ENCODE measurements at places on chromosomes 2 and 18.
A peak's percentile ranks its signal among the peaks of the same experiment; 100 is the strongest.

- no peak for DNase-seq
Measured at GRCh38 chr2:222978850-222979249, 73.1 kb upstream of the KCNE4 start.

- DNase-seq = no peak
Measured at GRCh38 chr2:225779829-225780228, 380.3 kb downstream of the NYAP2 start.

DNA sequence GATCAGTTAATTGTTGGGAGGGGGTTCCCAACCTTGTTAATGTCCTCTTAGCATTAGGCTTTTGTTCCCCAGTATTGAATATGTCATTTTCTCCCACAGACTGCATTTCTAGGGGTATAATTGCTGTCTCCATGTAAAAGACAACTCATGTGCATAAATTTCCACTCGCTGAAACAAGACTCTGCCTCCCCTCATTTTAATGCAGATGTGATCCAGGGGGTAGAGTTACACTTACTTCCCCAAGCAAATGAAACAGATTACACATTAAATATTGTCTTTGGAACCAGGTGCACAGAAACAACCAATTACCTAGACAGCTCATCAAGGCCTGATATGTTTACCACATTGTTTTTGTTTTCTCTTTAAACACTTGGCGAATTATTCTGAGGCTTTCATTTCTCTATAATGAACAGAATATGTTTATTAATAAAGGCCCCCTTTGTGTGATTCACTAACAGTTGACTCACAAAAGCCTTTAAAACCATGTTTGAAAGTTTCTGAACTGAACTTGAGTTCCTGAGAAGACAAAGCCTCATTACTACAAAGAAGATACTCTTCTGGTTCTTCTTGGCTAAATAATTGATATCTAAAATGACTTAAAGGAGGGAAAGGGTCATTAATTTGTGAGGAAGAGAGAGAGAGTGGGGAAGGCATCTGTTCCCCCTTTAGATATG is 15.0 kb upstream of the ACVR1 start:
- DNase-seq = no peak

GRCh38 chr2:229343661-229344060 is 72.6 kb upstream of the PID1 start:
- DNase-seq = no peak

- no peak for DNase-seq
Measured at GRCh38 chr2:239015218-239015900, 167.5 kb downstream of the TWIST2 start.

GRCh38 chr2:165162466-165162865 is 41.4 kb downstream of the SCN3A start:
- no peak for DNase-seq

DNA sequence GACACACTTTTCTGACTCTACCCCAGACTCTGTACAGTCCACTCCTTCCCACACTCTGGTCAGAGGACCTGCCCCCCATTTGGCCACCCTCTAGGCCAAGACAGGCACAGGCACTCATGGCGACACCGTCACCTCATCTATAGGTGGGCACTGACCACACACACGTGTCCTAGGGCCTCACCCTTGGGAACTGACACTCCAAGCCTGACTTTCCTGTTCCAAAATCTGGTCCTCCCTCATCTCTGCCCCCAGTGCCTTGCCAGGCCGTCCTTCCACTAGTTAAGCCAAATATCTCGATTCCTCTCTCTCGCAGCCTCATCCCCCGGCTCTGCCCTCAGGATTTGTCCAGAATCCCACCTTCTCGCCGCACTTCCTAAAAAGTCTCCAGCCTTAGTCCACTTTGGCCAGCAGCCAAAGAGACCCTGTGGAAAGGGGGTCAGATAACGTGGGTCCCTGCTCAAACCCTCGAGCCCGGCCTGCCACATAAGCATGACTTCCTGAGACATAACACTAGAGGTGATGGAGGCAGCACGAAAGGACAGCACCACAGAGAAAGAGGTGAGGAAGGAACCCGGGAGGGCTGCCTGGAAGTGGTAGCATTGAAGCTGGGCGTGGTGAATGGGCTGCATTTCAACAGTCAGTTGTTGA is 105.8 kb upstream of the OTOS start:
- no peak for DNase-seq

DNA sequence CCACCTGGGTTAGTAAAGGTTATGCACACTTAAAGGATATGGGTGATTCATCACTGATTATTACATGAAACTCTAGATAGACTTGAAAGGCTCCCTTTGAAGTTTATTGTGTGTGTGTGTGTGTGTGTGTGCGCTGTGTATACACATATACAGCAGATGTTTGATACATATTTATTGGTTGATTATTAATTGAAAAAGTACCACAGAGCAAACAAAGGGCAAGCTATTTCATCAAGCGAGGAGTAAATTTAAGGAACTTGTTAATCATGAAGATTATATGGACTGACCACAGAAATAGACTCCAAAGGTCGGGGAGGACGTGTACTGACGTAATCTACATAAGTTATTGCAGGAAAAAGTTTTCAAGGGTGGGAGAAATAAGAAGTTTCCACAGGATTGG is 617.4 kb upstream of the POU3F3 start:
- no peak for DNase-seq

DNA sequence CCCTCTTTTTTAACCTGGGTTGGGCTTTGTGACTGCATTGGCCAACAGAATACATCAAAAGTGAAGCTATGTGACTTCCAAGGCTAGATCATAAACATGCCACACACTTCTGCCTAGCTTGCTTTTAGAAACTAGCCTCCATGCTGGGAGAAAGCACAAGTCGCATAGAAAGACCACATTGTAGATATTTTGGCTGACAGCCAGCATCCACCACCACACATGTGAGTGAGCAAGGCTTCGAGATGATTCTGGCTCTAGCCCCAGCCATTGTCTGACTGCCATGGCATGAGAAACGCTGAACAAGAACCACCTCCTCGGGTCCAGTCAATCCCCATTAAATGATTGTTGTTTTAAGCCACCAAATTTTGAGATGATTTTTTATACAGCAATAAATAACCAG is 66.8 kb upstream of the STPG4 start:
- DNase-seq = no peak

DNA sequence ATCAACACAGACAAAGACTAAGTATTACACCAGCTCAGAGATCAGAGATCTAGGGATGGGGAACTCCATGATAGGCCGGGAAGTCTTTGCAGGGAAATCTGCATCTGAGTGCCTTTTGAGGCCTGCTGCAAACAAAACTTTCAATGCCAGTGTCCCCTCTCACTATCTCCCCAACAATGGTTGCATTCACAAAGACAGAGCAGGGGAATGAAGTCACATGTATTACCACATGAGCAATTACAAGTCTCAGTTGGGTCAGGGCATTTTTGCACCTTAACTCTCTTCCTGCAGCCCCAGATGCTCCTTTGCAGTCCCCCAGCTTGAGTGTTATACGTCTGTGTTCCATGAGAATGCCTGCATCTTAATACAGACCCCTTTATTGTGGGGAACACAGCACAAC is 1.8 kb upstream of the RNF144A start:
- no peak for DNase-seq

GRCh38 chr18:3526421-3527354 is 76.7 kb downstream of the TGIF1 start:
- DNase-seq = peak; percentile 39

- no peak for DNase-seq
Measured at GRCh38 chr2:57855212-57855611, 191.4 kb upstream of the VRK2 start.

DNA sequence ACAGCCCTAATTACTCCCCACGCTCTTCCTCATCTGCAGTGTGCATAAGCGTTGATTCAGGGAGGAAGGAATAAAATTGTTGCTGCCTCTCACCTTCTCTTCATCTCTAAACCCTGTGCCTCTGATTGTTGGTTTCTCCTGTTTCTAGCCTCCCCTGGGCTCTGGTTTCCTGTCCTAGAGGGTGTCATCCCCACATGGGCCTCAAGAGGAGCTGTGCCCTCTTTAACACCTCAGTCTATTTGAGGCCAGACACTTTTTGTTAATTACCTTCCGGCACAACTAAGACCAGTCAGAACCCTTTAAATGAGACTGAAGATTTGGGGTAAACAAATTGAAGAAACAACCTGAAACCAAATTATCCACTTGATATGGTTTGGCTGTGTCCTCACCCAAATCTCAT is 9.7 kb downstream of the CTAGE1 start:
- no peak for DNase-seq

DNA sequence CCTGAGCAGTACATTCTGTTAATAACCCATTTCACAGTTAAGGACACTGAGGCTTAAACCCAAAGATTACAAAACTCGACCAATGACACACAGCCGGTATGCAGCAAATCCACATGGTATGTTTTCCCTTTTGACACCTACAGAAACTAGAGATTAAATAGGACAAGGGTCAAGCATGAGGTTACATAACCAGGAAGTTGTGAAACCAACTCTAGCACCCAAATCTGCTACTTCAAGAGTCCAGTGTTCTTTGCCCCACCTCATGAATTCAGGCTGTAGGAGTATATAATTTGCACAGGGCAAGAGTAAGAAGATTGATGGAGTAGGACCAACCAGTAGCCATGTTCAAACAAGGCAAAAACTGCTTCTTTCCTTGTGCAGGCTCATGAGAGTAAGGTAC is 249.8 kb downstream of the BCL11A start:
- no peak for DNase-seq

- DNase-seq = no peak
Measured at GRCh38 chr2:31296641-31297287, 62.8 kb downstream of the EHD3 start.

DNA sequence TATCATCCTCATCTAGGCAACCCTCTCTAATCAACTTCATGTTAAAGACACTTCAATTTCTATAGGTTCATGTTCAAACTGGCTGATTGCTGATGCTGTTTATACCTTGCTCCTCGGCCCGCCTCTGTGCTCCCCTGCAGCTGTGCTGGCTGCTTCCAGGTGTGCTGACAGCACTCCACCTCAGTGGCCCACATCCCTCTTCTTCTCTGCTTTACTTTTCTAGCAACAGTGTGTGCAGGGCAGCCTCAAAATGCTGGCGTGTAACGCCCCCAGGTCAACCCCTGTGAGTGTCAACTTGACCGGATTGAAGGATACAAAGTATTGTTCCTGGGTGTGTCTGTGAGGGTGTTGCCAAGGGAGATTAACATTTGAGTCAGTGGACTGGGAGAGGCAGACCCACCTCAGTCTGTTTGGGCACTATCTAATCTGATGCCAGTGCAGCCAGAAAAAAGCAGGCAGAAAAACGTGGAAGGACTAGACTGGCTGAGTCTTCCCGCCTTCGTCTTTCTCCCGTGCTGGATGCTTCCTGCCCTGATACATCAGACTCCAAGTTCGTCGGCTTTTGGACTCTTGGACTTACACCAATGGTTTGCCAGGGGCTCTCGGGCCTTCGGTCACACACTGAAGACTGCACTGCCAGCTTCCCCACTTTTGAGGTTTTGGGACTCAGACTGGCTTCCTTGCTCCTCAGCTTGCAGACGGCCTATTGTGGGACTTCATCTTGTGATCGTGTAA is 94.7 kb downstream of the COL6A3 start:
- no peak for DNase-seq

- no peak for DNase-seq
Measured at GRCh38 chr2:169077674-169078240, 8.4 kb downstream of the DHRS9 start.

DNA sequence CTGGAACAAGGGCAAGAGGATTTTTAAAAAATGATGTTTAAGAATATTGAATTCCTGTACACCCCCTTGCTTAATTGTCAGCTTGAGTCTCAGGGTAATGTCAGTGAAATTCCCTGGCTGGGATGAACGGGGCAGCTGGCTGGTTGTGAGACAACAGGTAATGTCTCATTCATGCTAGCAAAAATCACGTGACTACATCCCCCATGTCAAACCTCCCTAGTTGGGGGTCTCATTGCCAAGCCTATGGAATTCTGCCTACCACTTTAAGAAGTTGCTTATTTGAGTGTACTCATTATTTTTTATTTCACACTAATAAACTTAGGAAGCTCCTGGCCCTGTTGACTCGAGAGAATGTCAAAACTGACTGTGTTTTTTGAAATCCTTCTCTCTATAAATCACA is 218.3 kb downstream of the ICOS start:
- no peak for DNase-seq

DNA sequence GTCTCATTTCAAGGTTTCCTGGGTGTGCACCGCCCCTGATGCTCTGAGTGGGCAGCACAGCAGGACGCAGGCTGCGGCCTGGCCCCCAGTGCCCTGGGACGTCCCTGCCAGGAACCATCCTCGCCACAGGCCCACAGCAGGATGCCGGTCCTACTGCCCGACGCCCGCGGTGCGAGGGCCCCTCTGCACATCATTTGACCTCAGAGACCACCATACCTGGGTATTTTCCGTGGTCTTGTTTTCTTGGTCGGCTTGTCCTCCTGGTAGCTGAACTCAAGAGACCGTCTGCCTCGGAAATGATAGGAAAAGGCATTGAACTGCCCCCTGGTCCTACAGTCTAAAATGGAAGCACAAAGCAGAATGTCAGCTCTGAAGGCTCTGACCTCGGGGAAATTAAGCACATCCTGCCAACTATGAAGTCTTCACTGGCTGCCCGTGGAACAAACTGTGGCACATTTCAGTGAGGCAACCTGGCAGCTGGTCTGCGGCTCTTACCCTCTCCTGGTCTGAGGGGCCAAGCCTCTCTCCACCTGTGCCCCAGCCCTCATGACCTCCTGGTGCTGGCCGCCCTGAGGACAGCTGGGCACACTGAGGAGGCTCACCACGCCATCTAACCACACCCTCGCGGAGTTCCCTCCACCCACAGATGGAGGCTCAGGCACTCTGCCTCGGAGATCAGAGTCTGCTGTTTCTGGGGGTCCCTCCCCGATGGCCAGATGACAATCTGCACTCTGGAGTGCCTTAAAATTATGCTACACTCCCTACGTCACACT is 105.0 kb downstream of the PXDN start:
- DNase-seq = no peak

- DNase-seq = no peak
Measured at GRCh38 chr2:49972699-49973098, 818.4 kb upstream of the FSHR start.

DNA sequence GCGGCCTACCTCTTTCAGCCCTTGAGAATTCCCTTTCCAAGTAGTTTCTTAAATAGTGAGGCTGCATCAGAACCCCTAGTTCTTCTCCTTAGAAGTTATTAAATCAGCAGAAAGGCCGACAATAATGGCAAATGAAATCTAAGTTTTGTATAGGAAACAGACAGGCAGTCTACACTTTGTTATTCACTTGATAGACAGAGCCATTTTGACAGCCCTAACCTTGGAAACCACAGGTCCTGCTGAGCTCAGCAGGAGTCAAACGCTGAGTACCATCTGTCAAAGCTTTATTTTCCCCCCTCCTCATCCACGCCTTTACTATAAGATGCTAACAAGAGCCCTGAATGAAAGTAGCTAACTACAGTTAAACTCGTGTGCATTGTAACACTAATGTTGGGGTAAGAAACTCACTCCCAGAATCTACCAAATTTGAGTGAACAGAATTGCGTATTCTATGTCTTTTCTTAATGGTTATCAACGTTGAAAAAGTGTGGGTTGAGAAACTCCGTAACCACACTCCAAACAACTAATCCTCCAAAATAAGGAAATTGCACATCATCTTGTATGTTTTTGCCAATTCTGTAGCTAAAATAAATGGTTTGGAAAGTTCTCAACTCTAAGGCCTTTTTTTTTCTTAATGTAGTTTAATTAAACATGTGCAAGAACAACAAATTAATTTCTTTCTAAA is 90.6 kb upstream of the EFEMP1 start:
- no peak for DNase-seq
